ENCODE measurements at places on chromosomes 6 and 20. TPM values are rescaled to one million over a fixed set of nuclear protein-coding genes. Genes with fewer than 3 reads are reported as not detected.

NHSL1 gene
- total RNA-seq: 56.6 TPM

EBF4 gene
- total RNA-seq: 23.2 TPM

C20orf141 gene
- not detected for total RNA-seq

HTR1E gene
- total RNA-seq: not detected

DOK5 gene
- total RNA-seq: 4.1 TPM

FAXC gene
- total RNA-seq: 26.7 TPM

PHACTR1 gene
- 10.3 TPM for total RNA-seq

SIRPD gene
- total RNA-seq: not detected

IL20RA gene
- not detected for total RNA-seq

- no peak for DNase-seq
These were observed 7.9 kb downstream of the UBR2 start for GRCh38 chr6:42571611-42572342.

GRCh38 chr20:22824077-22824476, 211.0 kb upstream of the SSTR4 start:
- no peak for DNase-seq

- no peak for DNase-seq
These were observed 110.2 kb upstream of the FOXQ1 start for GRCh38 chr6:1201547-1202200.

GRCh38 chr20:62638679-62639406, 3.5 kb upstream of the SLCO4A1 start:
- no peak for DNase-seq

GRCh38 chr6:38599966-38600550, 39.7 kb downstream of the BTBD9 start:
- DNase-seq: no peak

GRCh38 chr6:160678744-160679401, 14.8 kb upstream of the LPA start:
- peak; percentile 4 for DNase-seq

- no peak for DNase-seq
These were observed 6.2 kb downstream of the ELMO2 start for GRCh38 chr20:46400253-46400652.

DNA sequence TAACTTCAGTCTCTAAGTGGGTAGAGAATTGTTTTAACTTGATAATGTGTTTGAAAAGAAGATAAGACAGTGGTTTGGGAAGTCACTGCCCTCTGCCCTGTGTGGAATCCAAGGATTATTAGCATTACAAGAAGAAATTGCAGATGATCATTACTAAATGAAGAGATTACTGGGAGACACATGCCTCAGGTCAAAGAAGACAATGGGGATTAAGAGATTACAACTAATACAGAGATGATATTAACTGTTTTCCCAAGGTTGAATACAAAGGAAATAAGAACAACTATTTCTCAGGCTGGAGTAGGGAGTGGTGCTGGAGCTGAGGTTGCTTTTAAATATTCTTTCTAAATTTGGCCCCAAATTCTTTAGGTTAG, 166.0 kb downstream of the TRMT11 start:
- no peak for DNase-seq

DNA sequence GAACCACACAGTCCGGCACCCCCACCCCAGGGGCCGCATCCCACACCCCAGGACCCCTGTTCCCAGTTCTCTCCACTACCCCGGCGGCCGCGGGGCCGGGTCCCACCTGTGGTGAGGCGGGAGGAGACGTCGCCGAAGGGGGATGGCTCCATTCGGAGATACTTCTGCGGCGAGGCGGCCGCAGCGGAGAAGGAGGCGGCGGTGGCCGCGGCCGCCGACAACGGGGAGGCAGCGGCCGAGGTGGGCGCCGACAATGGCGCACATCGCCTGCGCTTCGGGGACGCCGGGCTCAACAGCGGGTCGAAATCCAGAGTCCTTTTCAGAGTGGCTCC, 723 bp downstream of the AKIRIN2 start:
- DNase-seq: peak; percentile 39

Measured in neural crest cell (in vitro differentiated cells).